ENCODE measurements at places on chromosomes 2 and 18.

GRCh38 chr2:205524656-205525055 is 157.6 kb upstream of the NRP2 start:
- no peak for DNase-seq

GRCh38 chr2:73700131-73700611 is 37.0 kb downstream of the TPRKB start:
- DNase-seq: no peak

GRCh38 chr2:18299423-18300212 is 260.8 kb downstream of the RDH14 start:
- no peak for DNase-seq

DNA sequence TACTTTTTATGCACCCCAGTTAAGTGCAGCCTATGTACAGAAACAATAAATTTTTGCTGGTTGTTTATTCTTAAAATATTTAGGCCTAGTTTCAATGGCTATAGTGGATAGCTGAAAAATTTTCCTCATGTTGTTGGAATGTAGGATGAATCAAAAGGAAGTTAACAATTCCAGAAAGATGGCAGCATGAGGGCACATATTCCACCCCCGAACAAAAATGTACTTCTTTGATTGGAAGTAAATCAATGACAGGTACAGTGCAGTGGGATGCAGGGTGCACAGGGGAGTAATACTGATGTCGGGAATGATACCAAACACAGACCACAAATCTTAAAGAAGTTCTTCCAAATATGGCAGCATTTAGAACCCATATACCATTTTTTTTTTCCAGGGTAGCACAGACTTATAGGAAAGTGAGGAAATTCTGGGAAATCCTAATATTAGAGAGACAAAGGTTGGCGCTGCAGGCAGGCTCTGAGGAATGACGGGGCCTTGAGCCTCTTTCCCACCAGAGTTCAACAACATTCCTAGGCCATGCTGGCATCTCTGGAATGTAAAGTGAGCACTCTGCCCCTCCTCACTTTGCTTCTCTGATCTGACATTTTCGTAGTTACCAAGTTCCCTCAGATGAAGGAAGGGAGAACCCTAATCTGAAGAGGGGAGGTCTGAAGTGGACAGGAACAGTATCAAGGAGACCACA is 36.6 kb upstream of the IKZF2 start:
- peak; percentile 72 for DNase-seq

DNA sequence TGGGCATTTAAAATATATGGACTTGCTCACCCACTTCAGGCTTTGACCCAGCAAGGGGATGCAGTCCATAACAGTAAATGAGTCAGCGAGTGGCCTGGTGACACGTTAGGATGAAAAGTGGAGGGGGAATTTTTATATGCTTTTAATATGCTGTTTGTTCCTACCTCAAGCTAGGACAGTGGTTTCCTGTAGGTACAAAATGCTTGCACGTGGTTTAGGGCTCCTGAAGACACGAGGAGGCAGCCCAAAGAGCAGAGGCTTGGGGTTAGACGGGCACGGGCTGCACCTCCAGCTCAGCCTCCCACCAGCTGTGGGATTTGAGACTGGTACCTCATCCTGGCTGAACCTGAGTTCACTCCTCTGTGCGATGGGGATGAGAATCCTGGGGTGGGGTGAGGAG is 306.2 kb upstream of the CXCR4 start:
- no peak for DNase-seq

- no peak for DNase-seq
Measured at GRCh38 chr2:234467289-234467688, 29.6 kb downstream of the ARL4C start.

- DNase-seq: peak; percentile 35
Measured at GRCh38 chr2:1590596-1591460, 153.5 kb downstream of the PXDN start.

DNA sequence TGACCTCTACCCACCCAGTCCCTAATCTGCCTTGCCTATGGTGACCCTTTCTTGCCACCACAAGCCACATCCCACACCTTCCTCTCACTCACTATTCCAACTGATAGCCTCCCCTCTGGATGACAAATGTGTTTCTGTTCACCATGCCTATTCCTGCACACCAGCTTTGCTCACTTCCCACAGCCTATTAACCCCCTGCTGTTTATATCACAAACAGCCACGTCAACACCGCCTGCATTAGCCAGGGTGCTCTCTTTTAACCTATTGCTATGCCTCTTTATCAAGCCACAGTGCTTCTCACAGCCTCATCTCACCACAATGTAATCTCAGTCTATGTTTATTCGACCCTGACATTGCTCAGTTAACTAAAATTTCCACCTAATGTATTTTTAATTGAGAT is 271.8 kb downstream of the SUCLG1 start:
- DNase-seq: no peak

- no peak for DNase-seq
Measured at GRCh38 chr2:46802665-46803546, 112.7 kb downstream of the MCFD2 start.

GRCh38 chr2:186862869-186863709 is 14.1 kb upstream of the ZSWIM2 start:
- no peak for DNase-seq

- no peak for DNase-seq
Measured at GRCh38 chr2:24914713-24915112, 5.3 kb downstream of the ADCY3 start.

DNA sequence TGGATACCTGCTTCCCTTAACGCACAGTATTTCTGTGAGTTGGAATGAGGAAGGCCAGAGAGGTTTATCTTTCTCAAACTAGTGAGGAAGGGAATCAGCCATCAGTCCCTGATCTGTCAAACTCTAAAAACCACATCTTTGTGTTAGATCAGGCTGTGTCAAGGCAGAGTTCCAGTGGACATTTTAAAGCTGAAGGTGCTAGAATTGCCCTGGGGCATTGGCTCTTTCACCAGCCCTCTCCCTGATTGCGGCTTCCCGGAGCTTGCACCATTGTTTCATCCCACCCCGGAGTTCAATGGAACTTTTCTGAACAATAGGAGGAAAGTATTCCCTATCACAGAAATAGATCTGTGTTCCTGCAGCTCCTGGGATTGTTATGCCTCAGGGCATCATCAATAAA is 110.2 kb downstream of the RNF144A start:
- DNase-seq: no peak

GRCh38 chr2:207311316-207312005 is 145.7 kb upstream of the KLF7 start:
- DNase-seq: no peak
